ENCODE measurements at places on chromosomes 11 and 22.

DNA sequence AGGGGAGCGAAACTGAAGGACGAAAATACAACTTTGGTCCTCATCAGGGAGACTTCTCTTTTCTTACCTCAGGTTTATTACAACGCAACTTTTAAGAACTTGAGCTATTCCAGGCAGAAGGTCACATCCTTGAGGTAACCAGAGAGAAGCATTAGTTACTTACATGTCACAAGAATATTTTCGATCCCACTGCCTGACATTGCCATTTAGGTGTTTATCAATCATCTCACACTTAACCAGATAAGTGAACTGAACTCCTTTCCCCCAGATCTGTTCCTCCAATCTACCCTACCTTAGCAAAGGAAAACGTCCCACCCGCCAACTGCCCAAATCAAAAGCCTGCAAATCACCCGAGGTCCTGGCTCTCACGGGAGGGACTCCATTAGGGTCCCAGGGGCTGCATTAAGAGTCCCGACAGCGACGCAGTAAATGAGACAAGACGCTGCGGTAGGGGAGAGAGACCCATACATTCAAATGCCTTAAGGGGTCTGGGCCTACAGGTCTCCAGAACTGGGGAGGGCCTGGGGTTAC is 734 bp downstream of the ZNF280B start:
- no peak for DNase-seq
- H3K4me3 ChIP-seq = peak overlapping the region; percentile 94
- peak overlapping the region; percentile 78 for H3K27ac ChIP-seq
- no peaks in the 10 kb centered on the region for H3K4me1 ChIP-seq

GRCh38 chr11:575313-575995 is 816 bp upstream of the PHRF1 start:
- no peak for DNase-seq
- H3K4me3 ChIP-seq = peak overlapping the region; percentile 79
- peak overlapping the region; percentile 77 for H3K27ac ChIP-seq
- H3K36me3 ChIP-seq = no peaks in the 10 kb centered on the region
- H3K4me1 ChIP-seq = peaks cover 50% of the 10 kb centered on the region

GRCh38 chr11:1404461-1405185 is 14.9 kb downstream of the BRSK2 start:
- no peaks in the 10 kb centered on the region for H3K36me3 ChIP-seq
- no peak overlapping the region for H3K27ac ChIP-seq
- H3K4me3 ChIP-seq = no peak overlapping the region
- no peak for DNase-seq

DNA sequence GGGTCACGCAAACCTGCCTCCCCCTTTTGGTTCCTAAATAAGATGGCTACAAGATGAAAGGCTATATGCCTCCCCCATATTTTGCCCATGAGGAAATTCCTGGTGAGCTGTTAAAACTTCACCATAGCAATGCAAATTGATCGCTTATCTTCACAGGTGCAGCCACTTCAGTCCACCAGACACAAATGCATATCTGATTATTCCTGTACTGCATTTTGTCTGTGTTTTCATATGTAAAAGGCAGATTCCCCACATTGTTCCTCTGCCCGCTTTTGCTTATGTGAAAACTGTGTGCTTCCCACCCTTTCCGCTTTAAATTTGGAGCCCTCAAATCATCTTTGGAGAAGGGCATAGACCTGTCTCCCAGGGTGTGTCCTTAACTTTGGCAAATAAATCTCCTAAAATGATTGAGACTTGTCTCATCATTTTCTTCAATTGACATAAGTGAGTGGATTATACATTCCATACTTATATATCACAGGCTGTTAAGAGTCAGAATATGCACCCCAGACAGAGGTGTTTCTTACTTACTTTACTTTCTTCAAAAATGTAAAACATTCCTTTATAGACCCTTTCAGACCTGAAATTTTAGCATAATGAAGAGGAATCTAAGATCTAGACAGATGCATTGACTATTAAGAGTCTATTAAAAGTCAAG is 116.4 kb downstream of the CASP12 start:
- H3K36me3 ChIP-seq = no peaks in the 10 kb centered on the region
- H3K4me1 ChIP-seq = no peaks in the 10 kb centered on the region
- no peak overlapping the region for H3K27ac ChIP-seq
- H3K4me3 ChIP-seq = no peak overlapping the region
- no peaks in the 10 kb centered on the region for H3K27me3 ChIP-seq

- no peak overlapping the region for H3K27ac ChIP-seq
- H3K4me1 ChIP-seq = no peaks in the 10 kb centered on the region
- no peaks in the 10 kb centered on the region for H3K36me3 ChIP-seq
- no peaks in the 10 kb centered on the region for H3K27me3 ChIP-seq
- H3K4me3 ChIP-seq = no peak overlapping the region
- DNase-seq = no peak
Measured at GRCh38 chr11:83437939-83438338, 151.8 kb upstream of the CCDC90B start.

- H3K4me3 ChIP-seq = no peak overlapping the region
Measured at GRCh38 chr11:14908214-14908880, 16.3 kb upstream of the CYP2R1 start.

DNA sequence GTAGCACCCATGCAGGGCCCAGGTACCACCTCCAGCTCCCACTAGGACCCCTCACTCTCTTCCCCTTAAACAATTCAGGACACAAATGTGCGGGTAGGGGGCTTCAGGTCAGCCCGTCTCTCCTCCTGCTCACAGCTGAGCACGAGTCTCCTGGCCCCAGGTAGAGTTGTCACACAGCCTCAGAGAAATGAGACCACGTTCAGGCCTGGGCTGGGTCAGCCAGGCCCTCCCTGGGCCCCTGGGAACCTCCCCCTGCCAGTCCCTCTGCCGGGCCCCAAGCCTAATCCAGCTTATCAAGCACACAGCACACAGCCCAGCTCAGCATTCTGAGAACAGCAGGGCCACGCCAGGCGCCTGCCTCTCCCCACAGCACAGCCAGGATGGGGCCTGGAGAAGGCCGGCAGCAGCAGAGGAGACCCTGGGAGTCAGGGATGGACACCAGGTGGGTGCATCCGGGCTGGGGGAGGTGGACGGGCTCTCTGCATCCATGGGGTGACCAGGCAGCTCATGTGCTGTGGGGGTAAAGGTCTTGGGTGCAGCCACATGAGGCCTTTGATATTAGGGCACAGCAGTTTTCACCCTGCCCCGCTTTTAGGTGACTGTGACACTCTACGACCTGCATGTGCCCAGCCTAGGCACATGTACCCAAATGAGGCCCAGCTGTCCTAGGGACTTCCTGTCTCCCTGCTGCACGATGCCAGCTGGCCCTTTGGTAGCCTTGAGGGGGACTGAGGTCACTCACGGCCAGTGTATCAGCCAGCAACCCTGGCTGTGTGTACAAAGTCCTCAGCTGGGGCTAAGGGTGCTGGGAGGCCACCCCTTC is 87.0 kb downstream of the MORC2 start:
- peak overlapping the region; percentile 86 for H3K27ac ChIP-seq
- no peaks in the 10 kb centered on the region for H3K27me3 ChIP-seq
- DNase-seq = peak; percentile 89
- H3K36me3 ChIP-seq = no peaks in the 10 kb centered on the region
- H3K4me3 ChIP-seq = no peak overlapping the region

DNA sequence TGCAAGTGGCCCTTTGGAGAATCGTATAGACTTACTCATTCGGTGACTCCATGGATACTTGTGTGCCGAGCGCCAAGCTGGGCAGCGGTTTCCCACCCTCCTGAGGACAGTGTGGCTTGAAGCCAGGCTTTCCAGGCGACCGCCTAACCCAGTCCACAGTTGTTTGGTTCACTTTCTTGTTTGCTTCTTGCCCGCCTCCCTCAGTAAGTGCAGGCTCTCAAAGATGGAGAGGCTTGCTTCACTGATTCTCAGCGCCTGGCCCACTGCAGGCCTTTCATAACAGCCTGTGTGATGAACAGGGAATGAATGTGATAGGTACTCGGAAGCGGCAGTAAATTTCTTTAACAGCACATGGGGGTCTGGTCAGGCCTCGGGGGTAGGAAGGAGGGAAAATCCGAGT is 11.2 kb upstream of the MDK start:
- no peaks in the 10 kb centered on the region for H3K36me3 ChIP-seq
- no peak overlapping the region for H3K27ac ChIP-seq
- no peaks in the 10 kb centered on the region for H3K27me3 ChIP-seq
- no peak for DNase-seq
- peaks cover 5% of the 10 kb centered on the region for H3K4me1 ChIP-seq

DNA sequence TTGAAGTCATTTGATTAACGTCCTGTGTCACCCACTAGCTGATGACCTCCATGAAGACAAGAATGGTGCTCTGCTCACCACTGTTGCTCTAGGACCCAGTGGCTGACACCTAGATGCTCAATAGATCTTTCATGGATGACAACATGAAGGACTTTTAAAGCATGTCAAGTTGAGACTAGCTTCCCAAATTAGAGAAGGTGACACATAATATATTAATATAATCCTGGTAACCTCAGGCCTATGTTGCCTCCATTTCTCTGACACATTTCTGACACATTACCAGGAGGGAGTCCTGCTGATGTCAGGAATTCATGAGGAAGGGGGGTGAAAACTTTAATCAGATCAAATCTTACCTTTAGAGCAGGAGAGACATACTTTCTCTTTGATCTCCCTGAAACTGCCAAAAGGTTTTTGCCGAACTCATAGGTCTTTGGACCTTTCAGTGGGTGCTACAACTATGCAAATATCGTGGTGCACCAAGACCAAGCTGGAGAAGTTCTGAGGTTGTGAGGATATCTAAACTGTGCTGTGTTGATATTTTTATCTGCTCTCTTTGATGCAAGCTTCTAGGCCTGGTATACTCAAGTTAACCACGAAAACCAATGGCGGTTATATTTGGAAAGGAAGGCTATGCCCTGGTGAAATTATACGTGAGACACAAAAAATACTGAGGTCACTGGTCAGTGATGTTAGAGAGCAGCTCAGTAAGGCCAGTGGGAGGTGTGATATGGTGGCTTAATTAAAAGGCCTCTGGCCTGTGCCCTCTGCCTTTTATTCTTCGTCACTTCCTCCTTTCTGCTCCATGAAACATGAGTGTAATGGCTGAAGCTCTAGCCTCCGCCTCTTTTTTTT is 13.2 kb upstream of the AMPD3 start:
- H3K27ac ChIP-seq = no peak overlapping the region
- no peaks in the 10 kb centered on the region for H3K27me3 ChIP-seq
- no peak overlapping the region for H3K4me3 ChIP-seq
- no peak for DNase-seq

DNA sequence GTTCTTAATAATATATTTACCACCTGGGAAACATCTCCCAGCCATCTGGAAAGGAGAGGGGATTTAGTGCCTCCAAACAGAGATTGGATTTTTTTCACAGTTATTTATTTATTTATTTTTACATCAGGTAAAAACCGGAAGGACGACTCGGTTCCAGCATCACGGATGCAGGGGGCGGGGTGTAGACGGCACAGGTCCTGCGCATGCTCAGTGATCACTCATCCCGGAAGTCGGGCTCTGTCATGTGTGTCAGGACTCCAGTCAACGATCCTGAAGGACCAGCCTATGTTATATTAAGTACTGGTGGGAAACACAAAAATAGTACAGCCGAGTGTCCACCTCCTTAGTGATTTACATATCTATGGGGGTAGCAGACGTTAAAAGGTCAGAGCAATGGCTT is 467.6 kb downstream of the NTM start:
- H3K4me3 ChIP-seq = no peak overlapping the region
- H3K27ac ChIP-seq = no peak overlapping the region
- H3K36me3 ChIP-seq = no peaks in the 10 kb centered on the region
- H3K4me1 ChIP-seq = no peaks in the 10 kb centered on the region
- H3K27me3 ChIP-seq = no peaks in the 10 kb centered on the region
- DNase-seq = no peak

DNA sequence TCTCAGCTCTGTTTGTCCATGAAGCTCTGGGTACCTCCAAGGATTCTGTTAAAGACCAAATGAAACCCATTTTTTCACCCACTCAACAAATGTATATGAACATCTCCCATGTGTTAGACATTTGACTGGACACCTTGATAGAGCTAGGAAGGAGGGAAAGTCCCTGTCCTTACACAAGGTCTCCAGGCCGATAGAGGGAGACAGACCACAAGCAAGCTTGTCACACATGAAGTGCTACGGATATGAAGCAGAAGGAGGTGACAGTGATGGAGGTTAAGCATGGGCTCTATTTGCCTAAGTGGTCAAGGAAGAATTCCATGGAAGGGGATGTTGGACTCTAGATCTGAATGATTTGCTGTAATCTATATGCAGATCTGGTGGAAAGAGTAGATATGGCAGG is 138.5 kb downstream of the MYO18B start:
- no peaks in the 10 kb centered on the region for H3K27me3 ChIP-seq
- no peak overlapping the region for H3K27ac ChIP-seq
- no peaks in the 10 kb centered on the region for H3K36me3 ChIP-seq
- H3K4me3 ChIP-seq = no peak overlapping the region
- DNase-seq = no peak

GRCh38 chr11:67240576-67241389 is 25.5 kb upstream of the GRK2 start:
- no peaks in the 10 kb centered on the region for H3K27me3 ChIP-seq
- H3K4me1 ChIP-seq = peaks cover 32% of the 10 kb centered on the region
- no peaks in the 10 kb centered on the region for H3K36me3 ChIP-seq
- H3K4me3 ChIP-seq = peak overlapping the region; percentile 41
- peak; percentile 84 for DNase-seq

DNA sequence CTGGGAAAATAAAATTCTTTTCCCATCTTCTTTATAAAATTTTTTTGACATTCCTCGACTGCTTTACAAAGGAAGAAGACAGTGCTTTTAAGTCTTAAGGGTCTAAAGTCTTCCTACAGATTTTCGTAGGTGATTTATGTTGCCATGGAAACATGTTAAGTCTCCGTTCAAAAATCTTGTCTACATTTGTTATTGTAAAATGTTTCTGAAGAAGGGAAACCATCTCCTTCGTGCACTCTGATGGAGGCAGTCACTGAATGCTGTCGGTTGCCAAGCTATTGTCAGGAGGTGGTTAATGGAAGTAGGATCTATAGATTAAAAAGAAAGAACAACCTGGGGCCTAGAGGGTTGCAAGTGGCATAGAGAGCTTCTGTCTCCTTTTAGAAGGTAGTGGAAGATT is 52.6 kb downstream of the MAP6 start:
- H3K36me3 ChIP-seq = no peaks in the 10 kb centered on the region
- no peak overlapping the region for H3K27ac ChIP-seq
- no peak for DNase-seq
- H3K27me3 ChIP-seq = no peaks in the 10 kb centered on the region

- H3K27ac ChIP-seq = no peak overlapping the region
- peaks cover 18% of the 10 kb centered on the region for H3K4me1 ChIP-seq
- peaks cover 18% of the 10 kb centered on the region for H3K27me3 ChIP-seq
- H3K4me3 ChIP-seq = no peak overlapping the region
- DNase-seq = no peak
Measured at GRCh38 chr11:133524488-133524887, 7.8 kb downstream of the OPCML start.

GRCh38 chr22:37563153-37564081 is 3.1 kb downstream of the CDC42EP1 start:
- H3K4me1 ChIP-seq = peaks cover 35% of the 10 kb centered on the region
- H3K4me3 ChIP-seq = no peak overlapping the region
- H3K27me3 ChIP-seq = no peaks in the 10 kb centered on the region
- no peaks in the 10 kb centered on the region for H3K36me3 ChIP-seq
- peak overlapping the region; percentile 79 for H3K27ac ChIP-seq

- no peaks in the 10 kb centered on the region for H3K36me3 ChIP-seq
- no peak overlapping the region for H3K27ac ChIP-seq
- no peaks in the 10 kb centered on the region for H3K4me1 ChIP-seq
- no peak for DNase-seq
Measured at GRCh38 chr11:27894552-27894951, 194.3 kb upstream of the BDNF start.
